Mesothelial cell of epicardium (in vitro differentiated cells): ENCODE measurements at places on chromosomes 1 and 21.

GRCh38 chr1:178238722-178239510 is 145.0 kb downstream of the RASAL2 start:
- H3K4me1 ChIP-seq: peaks cover 9% of the 10 kb centered on the region
- no peak for DNase-seq
- no peak overlapping the region for H3K4me3 ChIP-seq
- no peak overlapping the region for H3K27ac ChIP-seq
- H3K36me3 ChIP-seq: peaks cover under 1% of the 10 kb centered on the region

GRCh38 chr1:165073185-165074007 is 283.1 kb downstream of the LMX1A start:
- no peak overlapping the region for H3K4me3 ChIP-seq
- DNase-seq: no peak
- peaks cover 25% of the 10 kb centered on the region for H3K4me1 ChIP-seq
- H3K27me3 ChIP-seq: no peaks in the 10 kb centered on the region
- H3K27ac ChIP-seq: peak overlapping the region; percentile 55

GRCh38 chr21:25428537-25428936 is 178.7 kb downstream of the MRPL39 start:
- no peaks in the 10 kb centered on the region for H3K4me1 ChIP-seq
- peaks cover 25% of the 10 kb centered on the region for H3K27me3 ChIP-seq
- no peaks in the 10 kb centered on the region for H3K36me3 ChIP-seq
- H3K27ac ChIP-seq: no peak overlapping the region
- H3K4me3 ChIP-seq: no peak overlapping the region

- H3K27ac ChIP-seq: no peak overlapping the region
- DNase-seq: no peak
- no peak overlapping the region for H3K4me3 ChIP-seq
- no peaks in the 10 kb centered on the region for H3K36me3 ChIP-seq
- H3K4me1 ChIP-seq: no peaks in the 10 kb centered on the region
Measured at GRCh38 chr1:222331765-222332164, 216.1 kb downstream of the HHIPL2 start.

DNA sequence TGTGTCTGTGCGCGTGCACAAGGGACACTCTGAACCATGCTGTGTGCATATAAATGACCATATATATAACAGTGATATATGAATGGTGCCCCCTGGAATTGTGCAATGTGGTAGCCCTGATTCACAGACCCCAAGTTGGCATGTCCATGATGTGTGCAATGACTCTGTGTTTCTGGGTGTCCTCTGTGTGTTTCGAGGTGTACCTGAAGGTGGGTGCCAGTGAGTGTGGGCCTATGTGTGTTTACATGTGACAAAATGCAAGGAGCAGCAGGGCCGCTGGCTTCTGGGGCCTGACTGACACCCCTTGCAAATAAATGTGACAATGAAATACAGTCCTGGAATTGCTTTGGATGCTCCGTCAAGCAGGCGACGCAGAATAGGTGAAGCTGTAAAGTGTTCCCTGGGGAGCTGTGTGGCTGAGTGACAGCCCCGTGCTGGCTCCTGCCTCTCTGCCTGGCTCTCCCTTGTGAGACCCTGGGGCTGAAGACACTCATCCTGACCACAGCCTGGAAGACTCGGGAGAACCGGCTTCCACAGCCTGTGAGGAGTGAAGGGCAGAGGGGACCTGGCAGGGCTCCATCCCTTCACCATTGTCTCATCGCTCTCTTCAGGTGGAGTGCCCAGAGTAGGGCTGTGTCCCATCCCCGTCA is 38.2 kb upstream of the CSF3R start:
- H3K27me3 ChIP-seq: no peaks in the 10 kb centered on the region
- H3K4me1 ChIP-seq: peaks cover 17% of the 10 kb centered on the region
- H3K27ac ChIP-seq: no peak overlapping the region

DNA sequence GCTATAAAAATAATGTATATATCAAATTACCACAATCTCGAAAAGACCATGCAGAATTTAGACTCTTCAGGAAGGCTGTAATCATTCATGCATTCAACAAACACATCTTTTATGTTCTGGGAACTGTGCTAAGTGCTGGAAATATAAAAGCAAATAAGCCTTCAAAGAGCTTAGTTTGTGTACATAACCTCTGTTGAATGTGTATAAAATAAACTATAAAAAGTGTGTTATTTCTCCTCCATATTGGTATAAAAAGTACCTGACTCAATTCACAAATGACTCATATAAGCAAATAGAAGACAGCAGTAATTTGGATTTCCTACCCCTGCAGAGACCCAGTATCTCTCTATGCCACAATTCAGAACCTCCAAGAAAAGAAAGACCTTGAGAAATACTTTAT is 36.8 kb downstream of the RAB3GAP2 start:
- peaks cover 7% of the 10 kb centered on the region for H3K36me3 ChIP-seq
- no peak for DNase-seq
- H3K27ac ChIP-seq: no peak overlapping the region
- peaks cover under 1% of the 10 kb centered on the region for H3K4me1 ChIP-seq
- no peaks in the 10 kb centered on the region for H3K27me3 ChIP-seq

GRCh38 chr21:45129189-45129923 is 55.0 kb downstream of the ADARB1 start:
- peak overlapping the region; percentile 96 for H3K27ac ChIP-seq
- peaks cover 31% of the 10 kb centered on the region for H3K4me1 ChIP-seq
- H3K4me3 ChIP-seq: no peak overlapping the region
- H3K27me3 ChIP-seq: no peaks in the 10 kb centered on the region
- DNase-seq: no peak

GRCh38 chr1:174656409-174657059 is 208.8 kb downstream of the GPR52 start:
- no peak overlapping the region for H3K27ac ChIP-seq
- no peak overlapping the region for H3K4me3 ChIP-seq

DNA sequence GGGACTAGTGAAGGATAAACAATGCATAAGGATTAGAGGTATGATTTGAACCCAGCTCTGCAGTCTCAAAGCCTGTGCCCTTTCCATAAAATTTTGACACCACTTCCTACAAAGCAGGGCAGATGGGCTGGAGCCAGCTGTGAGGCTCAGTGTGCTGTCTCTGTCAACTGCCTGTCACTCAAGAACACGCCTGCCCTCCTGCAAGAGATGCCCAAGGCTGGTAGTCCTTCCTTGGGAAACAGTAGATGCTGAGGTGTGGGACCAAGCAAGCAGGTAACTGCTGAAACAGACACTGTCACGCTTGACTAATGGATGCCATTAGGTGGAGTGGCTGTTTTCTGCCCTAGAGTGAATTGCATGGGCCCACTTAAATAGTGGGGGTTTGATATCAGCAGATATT is 402.0 kb downstream of the PTPRU start:
- H3K4me3 ChIP-seq: no peak overlapping the region
- H3K36me3 ChIP-seq: no peaks in the 10 kb centered on the region
- no peak for DNase-seq

- H3K27me3 ChIP-seq: peaks cover 92% of the 10 kb centered on the region
- H3K4me3 ChIP-seq: no peak overlapping the region
- H3K36me3 ChIP-seq: no peaks in the 10 kb centered on the region
Measured at GRCh38 chr21:33028287-33028670, 2.5 kb downstream of the OLIG2 start.

- H3K4me3 ChIP-seq: no peak overlapping the region
- H3K4me1 ChIP-seq: no peaks in the 10 kb centered on the region
- DNase-seq: no peak
- no peaks in the 10 kb centered on the region for H3K27me3 ChIP-seq
- no peak overlapping the region for H3K27ac ChIP-seq
Measured at GRCh38 chr1:33502726-33503125, 30.3 kb downstream of the ZSCAN20 start.

DNA sequence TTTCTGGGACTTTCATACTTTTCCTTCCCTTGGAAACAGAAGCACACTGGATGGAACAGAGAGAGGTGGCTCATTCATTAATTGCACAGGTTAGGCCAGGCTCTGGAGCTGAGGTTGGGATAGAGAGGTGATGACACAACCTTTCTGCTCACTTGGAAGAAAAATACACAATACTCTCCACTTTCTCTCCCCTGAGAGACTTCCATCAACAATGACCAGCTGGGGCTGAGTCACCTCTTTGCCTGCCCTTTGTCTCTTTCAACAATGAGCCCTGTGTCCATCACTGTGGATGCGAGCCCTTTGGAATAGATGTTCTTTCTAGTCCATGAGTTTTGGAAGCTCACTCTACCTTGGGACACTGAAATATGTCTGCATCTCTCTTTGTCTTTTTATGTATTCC is 43.1 kb downstream of the ATP2B4 start:
- peak overlapping the region; percentile 39 for H3K27ac ChIP-seq
- no peaks in the 10 kb centered on the region for H3K27me3 ChIP-seq
- peaks cover 15% of the 10 kb centered on the region for H3K36me3 ChIP-seq
- peaks cover 65% of the 10 kb centered on the region for H3K4me1 ChIP-seq
- no peak overlapping the region for H3K4me3 ChIP-seq

DNA sequence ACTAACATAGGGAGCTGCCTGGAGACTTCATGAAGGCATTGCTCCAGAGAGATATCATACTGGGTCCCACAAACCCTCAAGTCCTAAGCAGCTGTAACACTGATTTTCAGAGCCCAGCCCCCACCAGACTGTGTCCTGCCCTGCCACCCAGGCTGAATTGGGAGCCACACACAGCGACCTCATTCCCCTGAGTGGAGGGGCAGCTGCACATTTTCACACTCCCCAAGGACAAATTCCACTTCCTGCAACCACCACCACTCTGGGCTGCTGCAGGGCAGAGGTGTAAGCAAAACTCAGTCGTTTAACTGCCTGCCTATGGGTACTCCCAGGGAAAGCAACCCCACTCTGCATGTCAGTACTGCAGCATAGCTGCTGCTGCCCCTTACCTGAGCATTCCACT is 19.8 kb downstream of the DTL start:
- no peak overlapping the region for H3K4me3 ChIP-seq
- peaks cover 67% of the 10 kb centered on the region for H3K36me3 ChIP-seq
- H3K27me3 ChIP-seq: no peaks in the 10 kb centered on the region
- no peak overlapping the region for H3K27ac ChIP-seq

DNA sequence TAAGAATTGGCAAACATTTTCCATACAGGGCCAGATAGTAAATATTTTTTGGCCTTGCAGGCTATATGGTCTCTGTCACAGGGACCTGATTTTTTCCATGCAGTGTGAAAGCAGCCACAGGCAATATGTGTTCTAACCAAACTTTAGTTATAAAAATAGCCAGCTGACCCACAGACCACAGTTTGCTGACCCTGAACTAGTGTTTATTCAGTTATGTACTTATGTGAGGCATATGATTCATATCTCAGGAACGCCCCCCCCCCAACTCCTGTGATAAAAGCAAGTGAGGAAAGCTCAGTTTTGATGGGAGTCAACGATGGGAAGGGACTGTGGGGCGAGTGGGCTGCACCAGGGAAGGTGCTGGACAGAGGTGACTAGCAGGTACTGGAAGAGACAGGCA is 80.1 kb downstream of the HMGB4 start:
- no peak for DNase-seq
- H3K27ac ChIP-seq: no peak overlapping the region
- no peaks in the 10 kb centered on the region for H3K4me1 ChIP-seq
- peaks cover 31% of the 10 kb centered on the region for H3K27me3 ChIP-seq
- no peaks in the 10 kb centered on the region for H3K36me3 ChIP-seq

DNA sequence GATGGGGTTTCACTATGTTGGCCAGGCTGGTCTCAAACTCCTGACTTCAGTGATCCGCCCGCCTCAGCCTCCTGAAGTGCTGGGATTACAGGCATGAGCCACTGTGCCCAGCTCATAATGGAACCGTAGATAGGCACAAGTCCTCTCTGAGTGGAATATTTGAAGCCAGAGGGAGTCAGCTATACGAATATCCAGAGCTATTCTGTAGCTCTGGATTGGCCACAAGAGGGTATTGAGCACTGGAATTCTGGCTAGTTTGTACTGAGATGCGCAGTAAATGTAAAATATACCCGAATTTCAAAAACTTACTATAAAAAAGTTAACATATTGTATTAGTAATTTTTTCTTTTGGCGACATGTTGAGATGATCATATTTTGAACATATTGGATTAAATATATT is 851 bp upstream of the VPS13D start:
- peak overlapping the region; percentile 61 for H3K4me3 ChIP-seq

GRCh38 chr1:64163970-64164369 is 39.5 kb upstream of the UBE2U start:
- no peaks in the 10 kb centered on the region for H3K27me3 ChIP-seq
- peaks cover 39% of the 10 kb centered on the region for H3K36me3 ChIP-seq
- DNase-seq: no peak
- no peak overlapping the region for H3K4me3 ChIP-seq
- H3K4me1 ChIP-seq: peaks cover 29% of the 10 kb centered on the region
- H3K27ac ChIP-seq: peak overlapping the region; percentile 49

- H3K27ac ChIP-seq: no peak overlapping the region
- H3K4me3 ChIP-seq: no peak overlapping the region
- no peaks in the 10 kb centered on the region for H3K4me1 ChIP-seq
Measured at GRCh38 chr1:241045659-241046058, 311.3 kb downstream of the RGS7 start.

DNA sequence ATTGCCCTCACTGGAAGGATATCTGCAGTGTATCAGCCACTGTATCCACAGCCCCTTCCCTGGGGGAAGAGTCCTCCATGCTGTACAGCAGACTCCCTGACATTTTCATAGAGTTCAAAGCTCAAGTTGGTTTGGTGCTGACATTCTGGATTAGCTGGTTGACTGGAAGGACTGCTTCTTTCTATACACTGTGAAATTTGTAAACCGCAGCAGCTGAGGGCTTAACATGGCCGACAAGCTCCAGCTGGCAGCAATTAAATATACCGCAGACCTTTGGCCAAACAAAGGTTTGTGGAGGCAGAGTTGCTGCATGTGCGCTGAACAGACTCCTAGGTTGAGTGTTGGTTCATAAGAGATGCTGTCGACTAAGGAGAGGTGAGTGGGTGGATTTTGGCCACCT is 126.4 kb downstream of the DHRS3 start:
- H3K27me3 ChIP-seq: no peaks in the 10 kb centered on the region
- peaks cover 30% of the 10 kb centered on the region for H3K36me3 ChIP-seq
- DNase-seq: no peak

DNA sequence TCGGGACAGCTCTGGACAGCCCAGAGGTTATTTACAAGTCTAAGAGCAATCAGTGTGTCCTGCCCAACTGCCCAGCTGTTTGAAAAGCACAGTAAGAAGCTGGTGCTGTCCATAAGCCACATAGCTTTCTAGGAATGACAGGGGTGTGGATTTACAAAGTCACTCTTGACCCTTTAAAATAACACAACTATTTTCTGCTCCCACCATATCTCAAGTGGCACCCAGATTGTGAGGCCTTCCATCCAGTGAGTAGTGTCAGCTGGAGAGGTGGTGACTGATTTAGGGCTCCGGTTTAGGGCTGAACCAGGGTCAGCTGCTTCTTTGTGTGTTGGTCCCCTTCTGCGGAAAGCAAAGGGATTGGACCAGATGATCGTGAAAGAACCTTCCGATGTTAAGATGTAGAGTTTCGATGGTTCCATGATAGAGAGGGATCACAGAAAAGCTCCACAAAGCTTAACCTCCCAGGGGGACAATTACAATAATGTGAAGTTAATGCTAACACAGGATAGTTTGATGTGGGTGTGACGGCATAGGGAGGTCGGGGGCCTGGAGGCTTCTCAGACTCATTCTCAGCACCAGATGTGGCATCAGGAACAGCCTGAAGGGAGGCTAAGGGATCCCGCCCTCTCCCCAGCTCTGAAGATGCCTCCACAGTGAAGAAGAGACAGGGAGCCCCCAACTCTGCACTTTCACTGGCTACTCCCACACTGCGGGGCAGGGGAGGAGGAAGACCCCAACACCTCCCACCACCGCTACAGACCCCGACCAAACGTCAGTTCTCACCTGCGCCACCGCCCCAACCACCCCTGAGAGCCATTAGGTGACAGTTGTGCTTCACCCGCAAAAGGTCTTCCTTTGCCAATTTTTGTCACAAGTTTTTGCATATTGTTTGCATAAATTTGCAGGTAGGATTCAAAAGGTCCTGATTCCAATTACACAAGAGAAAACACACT is 40.6 kb downstream of the LRRC3 start:
- no peak overlapping the region for H3K27ac ChIP-seq
- H3K36me3 ChIP-seq: peaks cover 33% of the 10 kb centered on the region
- peaks cover 1% of the 10 kb centered on the region for H3K4me1 ChIP-seq
- H3K4me3 ChIP-seq: no peak overlapping the region
- no peak for DNase-seq
